HuH-7.5 (cell line): ENCODE measurements at places on chromosomes 2 and 18.

DNA sequence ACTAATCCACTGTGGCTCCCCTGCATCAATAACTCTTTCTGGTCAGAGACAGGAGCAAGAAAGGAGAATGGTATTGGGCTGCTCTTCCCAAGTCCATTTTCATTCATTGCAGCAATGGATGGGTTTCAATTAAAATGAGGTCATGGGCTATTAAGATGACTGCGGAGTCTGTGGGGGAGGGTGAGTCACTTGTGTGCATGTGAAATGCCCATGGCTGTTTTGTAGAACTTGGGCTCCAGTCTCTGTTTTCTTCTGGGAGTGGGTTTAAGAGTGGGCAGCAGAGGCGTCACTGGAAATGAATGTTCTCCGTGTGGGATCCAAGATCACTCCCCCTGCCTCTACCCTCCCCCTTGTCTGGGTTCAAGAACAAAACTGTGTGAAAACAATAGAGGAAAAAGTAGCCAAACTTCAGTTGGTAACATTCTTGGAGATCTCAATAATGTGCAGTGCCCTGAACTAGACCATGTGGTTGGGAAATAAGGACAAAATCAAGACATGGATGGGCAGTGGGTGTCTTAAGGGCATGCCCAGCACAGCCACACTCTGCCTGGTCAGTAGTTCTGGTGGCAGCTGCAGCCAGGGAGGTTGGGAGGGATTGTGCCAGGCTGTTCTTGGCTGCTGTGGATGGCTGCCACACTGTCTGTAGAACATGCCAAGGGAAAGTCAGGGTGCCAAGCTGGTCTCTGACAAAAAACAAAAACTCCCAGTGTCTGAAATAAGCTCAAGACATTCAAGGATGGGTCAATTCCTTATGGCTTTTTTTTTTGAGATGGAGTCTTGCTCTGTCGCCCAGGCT lies 68.2 kb upstream of the CXCR4 start:
- no peak for DNase-seq

- no peak for DNase-seq
These were observed 7.0 kb upstream of the STRN start for GRCh38 chr2:36973320-36973719.

GRCh38 chr18:36942264-36942663 lies 113.3 kb downstream of the KIAA1328 start:
- DNase-seq = no peak

DNA sequence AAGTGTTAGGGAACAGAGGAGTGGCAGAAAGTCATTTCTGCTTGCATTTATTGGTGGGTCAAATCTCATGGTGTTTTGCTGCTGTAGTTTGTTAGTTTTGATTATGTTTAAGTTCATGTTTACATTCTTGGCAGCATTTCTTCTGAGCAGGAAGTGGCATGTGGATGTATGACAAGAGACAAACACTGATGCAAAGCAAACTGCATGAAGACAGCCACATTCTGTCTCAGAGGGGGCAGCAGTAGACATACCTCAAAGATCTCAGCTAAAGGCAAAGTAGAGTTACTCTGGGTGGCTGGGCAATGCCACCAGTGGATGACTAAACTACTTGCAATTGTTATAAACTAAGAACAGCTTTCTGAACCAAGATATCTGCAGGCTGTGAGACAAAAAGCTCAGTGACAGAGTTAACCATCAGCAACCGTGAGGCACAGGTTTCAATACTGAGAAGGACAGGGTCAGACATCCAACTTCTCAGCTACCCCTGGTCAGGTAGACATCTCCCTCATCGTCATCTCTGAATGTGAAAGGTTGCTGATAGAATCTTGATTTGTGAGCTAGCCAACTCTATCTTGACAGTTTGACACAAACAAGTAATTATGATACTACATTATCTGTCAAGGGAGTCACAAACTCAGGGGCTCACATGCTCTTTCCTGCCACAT lies 16.4 kb downstream of the GALNT3 start:
- no peak for DNase-seq

- DNase-seq = no peak
These were observed 1.2 kb upstream of the UGT1A1 start for GRCh38 chr2:233758849-233759248.

- no peak for DNase-seq
These were observed 45.3 kb upstream of the TANC1 start for GRCh38 chr2:158923180-158923594.

- no peak for DNase-seq
These were observed 24.7 kb upstream of the AGAP1 start for GRCh38 chr2:235468978-235469655.

GRCh38 chr2:218859988-218860831 lies 605 bp downstream of the WNT6 start:
- no peak for DNase-seq

GRCh38 chr2:120472891-120473309 lies 127.0 kb downstream of the INHBB start:
- DNase-seq = no peak

DNA sequence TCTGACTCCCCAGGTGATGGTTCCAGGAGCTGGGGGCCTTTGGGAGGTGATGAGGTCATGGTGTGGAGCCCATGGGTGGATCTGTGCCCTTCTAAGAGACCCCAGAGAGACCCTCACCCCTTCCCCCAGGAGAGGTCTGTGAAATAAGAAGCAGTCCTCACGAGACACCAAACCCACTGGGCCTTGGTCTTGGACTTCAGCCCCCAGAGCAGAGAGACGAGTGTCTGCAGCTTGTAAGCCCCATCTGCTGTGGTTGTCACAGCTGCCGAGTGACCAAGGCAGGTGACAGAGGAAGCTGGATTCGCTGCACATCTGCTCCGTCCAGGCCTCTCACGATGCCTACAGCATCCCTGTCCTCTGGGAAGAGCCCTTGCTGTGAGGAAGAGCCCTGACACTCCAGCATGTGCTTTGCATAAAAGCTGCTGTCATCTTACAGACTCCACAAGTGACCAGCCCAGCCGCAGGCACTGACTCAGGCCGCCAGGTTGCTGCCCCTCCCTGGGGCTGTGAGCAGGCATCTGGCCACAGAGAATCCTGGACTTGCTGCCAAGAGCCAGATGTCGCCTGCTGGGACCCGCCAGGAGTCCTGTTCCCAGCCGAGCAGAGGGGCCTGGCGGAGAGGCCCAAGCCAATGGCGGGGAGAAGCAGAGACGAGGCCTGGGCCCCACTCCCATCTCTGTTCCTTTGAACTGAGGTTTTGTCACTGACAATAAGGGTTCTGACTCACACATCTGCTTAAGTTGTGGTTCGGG lies 150.8 kb downstream of the PXDN start:
- DNase-seq = no peak

DNA sequence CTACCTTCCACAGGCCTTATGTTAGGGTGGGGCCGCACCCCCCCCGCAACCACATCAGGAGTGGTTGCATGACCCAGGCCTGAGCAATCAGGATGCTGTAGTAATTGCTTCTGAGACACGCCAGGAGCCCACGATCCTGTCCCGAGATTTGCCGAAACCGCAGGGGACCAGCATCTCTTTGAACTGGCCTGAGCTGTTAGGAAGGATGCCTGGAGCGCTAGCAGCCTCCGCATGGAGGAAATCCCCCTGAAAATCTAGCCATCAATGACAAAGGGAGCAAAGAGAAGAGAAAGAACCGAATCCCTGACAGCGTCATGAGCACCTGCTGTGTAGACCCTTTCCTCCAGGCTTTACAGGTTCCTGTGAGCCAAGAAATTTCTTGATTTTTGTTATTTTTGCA lies 8.7 kb upstream of the TEX44 start:
- DNase-seq = no peak

GRCh38 chr2:62787386-62787785 lies 81.9 kb downstream of the EHBP1 start:
- DNase-seq = no peak

- no peak for DNase-seq
These were observed 68.3 kb upstream of the PPM1B start for GRCh38 chr2:44100351-44100750.

DNA sequence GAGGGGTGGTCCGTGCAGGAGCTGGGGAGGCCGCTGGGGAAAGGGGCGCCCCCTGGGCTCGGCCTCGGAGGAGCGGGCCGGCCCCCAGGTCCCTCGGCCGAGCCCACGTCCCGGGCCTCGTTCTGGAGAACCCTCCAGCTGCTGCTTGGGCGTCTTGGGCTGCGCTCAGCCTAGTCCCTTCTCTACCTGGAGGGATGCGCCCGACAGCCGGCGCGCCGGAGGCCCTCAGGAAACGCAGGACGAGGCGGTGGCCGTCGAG lies 293 bp upstream of the D2HGDH start:
- no peak for DNase-seq

DNA sequence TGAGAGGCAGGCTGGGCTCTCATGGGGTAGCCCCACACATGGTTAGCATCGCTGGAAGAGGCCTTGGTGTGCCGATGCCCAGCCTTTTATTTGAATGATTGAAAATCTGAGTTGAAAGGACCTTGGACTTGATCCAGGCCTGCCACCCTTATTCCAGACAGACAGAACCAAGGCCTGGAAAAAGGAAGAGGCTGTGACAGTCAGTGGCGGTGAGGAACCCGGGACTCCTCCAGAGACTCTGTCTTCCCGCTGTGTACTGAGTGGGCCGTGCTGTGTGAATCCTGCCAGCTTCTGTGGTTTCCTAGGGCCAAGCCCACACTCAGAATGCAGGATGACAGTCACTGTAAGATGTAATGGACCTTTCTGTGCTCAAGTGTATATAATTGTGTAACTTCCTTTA lies 218.5 kb downstream of the LDLRAD4 start:
- no peak for DNase-seq

DNA sequence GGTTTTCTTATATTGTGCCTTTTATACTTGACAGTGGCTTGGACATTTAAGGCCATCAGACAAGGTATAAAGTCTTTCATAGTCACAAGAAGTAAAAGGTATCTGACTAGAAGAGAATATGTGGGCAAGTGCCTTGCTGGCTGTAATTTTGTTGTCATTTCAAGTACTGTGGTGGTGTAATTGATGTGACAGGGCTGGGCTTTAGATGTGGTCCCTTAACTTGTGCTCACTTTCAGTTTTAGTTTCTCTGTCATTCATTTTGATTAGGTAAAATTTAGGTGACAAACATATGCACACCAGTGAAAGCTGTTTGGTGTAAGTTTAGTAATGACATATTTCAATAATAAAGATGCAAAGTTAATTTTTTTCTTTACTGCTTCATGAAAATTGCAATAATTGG lies 31.2 kb upstream of the TBR1 start:
- DNase-seq = no peak

GRCh38 chr2:38835990-38836389 lies 39.7 kb downstream of the DHX57 start:
- DNase-seq = no peak

- peak; percentile 69 for DNase-seq
These were observed 16.9 kb downstream of the STEAP3 start for GRCh38 chr2:119240311-119241204.

GRCh38 chr2:7480431-7480830 lies 563.2 kb downstream of the RNF144A start:
- DNase-seq = no peak

DNA sequence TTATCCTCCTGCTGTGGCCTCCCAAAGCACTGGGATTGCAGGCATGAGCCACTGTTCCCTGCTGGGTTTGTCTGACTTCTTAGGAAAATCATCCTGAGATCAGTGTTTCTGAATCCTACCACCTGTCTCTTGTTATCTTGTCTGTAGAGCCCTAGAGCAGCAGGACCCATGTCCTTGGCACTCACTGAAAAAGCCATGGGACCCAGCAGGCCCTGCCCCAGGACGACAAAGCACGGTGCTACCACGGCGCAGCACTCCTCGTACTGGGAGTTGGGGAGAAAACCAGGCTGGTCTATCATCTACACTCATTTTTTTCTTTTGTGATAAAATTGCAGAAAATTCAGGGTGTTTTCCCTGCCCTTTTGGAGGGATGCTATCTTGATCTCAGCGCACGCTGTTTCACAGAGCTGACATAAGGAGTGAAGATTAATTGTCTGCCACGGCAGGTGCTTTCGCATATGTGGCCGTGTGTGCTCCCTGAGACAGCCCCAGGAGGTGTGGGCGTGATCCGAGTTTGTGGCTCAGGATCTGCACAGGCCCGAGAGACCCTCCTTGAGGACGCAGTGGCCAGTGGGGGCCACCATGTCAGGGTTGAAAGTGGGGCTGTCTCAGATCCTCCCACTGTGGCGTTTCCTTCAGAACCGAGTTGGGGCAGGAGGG lies 179.1 kb downstream of the LDLRAD4 start:
- DNase-seq = no peak

GRCh38 chr2:70728128-70728527 lies 39.9 kb downstream of the ADD2 start:
- no peak for DNase-seq

- DNase-seq = no peak
These were observed 8.5 kb downstream of the CIAO1 start for GRCh38 chr2:96274355-96275056.

- no peak for DNase-seq
These were observed 485.1 kb upstream of the CDH7 start for GRCh38 chr18:65265761-65266160.

DNA sequence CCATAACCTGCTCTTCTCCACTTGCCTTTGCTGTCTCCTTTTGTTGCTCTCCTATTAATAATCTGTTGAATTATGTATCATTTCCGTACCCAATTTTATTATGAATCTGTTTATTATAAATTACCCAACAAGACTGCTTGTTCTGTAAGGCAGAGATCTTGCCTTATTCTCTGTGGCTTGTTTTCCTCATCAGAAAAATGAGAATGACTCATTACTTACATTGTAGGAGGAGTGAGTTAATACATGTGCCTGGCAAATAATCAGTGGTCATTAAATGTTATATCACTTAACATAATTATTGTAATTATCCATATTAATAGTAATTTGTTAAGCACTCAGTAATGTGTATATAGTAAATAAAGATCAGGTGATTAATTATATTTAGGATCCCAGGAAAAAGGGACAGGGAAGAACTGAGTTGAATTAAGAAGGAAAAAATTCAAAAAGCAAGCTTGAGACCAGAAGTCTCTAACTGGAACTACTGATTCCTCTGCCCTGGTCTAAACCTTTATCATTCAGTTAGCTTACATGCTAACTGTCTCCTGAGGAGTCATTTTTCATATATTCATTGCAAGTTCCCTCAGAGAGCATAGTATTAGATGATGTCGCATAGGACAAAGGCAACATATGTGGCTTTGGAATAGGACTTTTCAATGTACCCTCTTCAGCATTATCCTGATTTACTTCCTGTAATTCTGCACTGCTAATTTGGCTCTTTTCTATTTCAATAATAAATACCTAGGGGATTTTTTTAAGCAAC lies 335.7 kb downstream of the GALNT13 start:
- DNase-seq = no peak

GRCh38 chr18:75057169-75057960 lies 151.6 kb downstream of the PTGR3 start:
- no peak for DNase-seq

DNA sequence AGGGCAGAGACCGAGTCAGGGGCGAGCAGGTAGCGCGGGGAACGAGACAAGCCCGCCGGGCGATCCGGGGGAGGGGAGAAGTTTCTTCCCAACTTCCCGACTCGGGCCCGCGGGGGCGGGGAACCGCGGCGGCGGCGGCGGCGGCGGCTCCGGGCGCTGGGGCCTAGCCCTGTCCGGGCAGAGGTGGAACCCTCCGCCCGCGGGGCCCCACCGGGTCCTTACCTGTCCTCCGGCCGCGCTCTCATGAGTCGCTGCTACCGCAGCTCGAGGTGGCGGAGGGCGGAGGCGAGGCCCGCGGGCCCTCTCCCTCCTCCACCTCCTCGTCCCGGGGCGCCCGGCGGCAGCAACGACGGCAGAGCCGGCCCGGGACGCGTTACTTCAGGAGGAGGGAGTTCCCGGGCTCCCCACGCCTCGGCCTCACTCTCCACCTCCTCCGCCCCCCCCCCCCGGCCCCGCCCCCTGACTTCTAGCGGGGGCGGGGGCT lies at the start of gene YES1:
YES1 (minus strand) TSS at position 351 of the 484 bp plus-strand sequence. CDS start 55,415 bp downstream, outside the sequence.
- DNase-seq = no peak

GRCh38 chr2:230974096-230974913 lies 21.6 kb upstream of the SPATA3 start:
- DNase-seq = no peak
